ENCODE measurements at places on chromosomes 1 and 21.

- DNase-seq, result no peak
Measured at GRCh38 chr1:185938396-185938795, 204.2 kb downstream of the HMCN1 start.

DNA sequence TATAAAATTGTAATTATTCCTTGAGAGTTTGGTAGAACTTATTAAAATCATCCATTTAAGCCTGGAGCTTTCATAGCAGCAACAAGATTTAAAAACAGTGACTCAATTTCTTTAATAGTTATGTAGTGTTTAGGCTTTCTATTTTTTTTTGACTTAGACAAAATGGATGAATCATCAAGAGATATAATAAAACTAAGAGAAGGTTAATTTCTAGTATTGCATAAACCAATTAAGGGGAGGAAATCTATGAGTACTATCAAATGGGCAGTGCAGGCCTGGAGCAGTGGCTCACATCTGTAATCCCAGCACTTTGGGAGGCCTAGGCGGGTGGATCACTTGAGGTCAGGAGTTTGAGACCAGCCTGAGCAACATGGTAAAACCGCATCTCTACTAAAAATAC is 416.3 kb upstream of the USP24 start:
- no peak for DNase-seq

- no peak for DNase-seq
Measured at GRCh38 chr1:153233448-153233847, 16.1 kb downstream of the PRR9 start.

- no peak for DNase-seq
Measured at GRCh38 chr1:2173546-2174347, 20.8 kb downstream of the FAAP20 start.

GRCh38 chr21:33258475-33258874 is 7.7 kb upstream of the IL10RB start:
- no peak for DNase-seq

GRCh38 chr21:37675202-37675801 is 241.0 kb downstream of the KCNJ6 start:
- peak; percentile 4 for DNase-seq

- DNase-seq, result no peak
Measured at GRCh38 chr21:33211732-33212131, 18.0 kb upstream of the IFNAR2 start.

DNA sequence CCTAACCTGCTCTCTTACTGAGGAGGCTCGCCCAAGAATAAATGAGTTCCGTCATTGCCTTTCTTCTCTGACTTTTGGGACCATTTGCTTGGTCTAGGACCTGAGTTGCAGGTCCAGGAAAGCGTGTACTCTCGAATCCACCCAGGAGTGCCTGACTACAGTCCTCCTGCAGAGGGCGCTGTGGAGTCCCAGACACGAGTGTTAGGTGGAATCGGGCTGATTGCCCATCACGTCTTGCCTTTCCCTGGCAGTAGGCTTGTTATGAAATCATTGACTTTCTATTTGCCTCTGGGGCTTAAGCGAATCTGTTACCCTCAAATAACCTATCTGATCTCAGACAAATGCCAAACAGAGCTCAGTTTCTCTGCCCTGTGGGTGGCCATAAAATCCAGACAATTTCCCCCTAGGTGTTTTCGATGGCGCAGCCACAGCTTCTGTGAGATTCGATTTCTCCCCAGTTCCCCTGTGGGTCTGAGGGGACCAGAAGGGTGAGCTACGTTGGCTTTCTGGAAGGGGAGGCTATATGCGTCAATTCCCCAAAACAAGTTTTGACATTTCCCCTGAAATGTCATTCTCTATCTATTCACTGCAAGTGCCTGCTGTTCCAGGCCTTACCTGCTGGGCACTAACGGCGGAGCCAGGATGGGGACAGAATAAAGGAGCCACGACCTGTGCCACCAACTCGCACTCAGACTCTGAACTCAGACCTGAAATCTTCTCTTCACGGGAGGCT is at the start of gene IL20:
Gene IL20, plus strand, starts transcription at position 685 of the 733 bp plus-strand sequence. CDS start 230 bp downstream, outside the sequence.
- DNase-seq, result peak; percentile 82

GRCh38 chr1:211531194-211532087 is 39.5 kb upstream of the RD3 start:
- DNase-seq, result no peak

GRCh38 chr1:12114916-12115315 is 51.8 kb downstream of the TNFRSF8 start:
- DNase-seq, result no peak

- no peak for DNase-seq
Measured at GRCh38 chr1:46940307-46940706, 969 bp downstream of the CYP4A11 start.

- no peak for DNase-seq
Measured at GRCh38 chr1:12301518-12302237, 71.8 kb downstream of the VPS13D start.

DNA sequence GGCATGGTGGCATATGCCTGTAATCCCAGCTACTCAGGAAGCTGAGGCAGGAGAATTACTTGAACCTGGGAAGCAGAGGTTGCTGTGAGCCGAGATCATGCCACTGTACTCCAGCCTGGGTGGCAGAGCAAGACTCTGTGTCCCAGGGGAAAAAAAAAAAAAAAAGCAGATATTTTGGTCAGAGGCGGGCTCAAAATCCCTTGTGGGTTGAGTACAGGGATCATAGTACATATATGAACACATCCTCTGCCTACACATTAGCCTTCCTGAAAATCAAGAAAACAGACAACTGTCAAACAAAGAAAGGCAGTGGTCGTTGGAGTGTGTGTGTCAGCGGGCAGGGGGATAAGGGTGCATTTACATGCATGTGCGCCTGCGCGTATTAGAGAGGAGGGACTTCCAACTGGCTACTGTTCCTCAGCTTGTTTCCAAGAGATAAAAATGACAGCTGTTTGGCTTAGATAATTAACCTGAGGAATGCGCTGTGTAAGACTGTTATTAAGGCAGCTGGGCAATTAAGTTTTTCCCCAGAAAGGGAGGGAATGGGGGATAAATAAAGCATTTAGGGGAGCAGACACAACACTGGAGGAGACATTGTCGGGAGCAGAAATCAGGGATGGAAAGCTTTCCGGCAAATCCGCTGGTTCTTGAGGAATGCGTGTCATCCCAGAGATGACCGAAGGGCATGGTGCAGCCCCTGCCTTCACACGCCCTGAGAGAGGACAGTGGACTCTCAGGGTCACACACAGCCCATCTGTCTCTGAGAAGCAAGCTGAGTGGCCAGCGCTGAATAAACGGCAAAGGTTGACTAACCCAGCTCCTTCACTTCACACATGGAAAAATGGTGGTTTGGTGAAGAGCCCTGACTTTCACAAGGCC is 6.4 kb downstream of the LAMB3 start:
- no peak for DNase-seq

- DNase-seq, result no peak
Measured at GRCh38 chr1:98919211-98919610, 85.5 kb downstream of the PLPPR5 start.

Data from stimulated activated CD8-positive, alpha-beta memory T cell treated with anti-CD3 and anti-CD28 coated beads, Interleukin-4, amount 100 ng/mL, for 4 hours (primary cell).